Urothelium cell line (cell line): ENCODE measurements at places on chromosomes 11 and 22.

- DNase-seq, result no peak
These were observed 237.3 kb downstream of the LARGE1 start for GRCh38 chr22:33682927-33683326.

- no peak for DNase-seq
These were observed 16.0 kb upstream of the CCDC90B start for GRCh38 chr11:83302151-83302550.

DNA sequence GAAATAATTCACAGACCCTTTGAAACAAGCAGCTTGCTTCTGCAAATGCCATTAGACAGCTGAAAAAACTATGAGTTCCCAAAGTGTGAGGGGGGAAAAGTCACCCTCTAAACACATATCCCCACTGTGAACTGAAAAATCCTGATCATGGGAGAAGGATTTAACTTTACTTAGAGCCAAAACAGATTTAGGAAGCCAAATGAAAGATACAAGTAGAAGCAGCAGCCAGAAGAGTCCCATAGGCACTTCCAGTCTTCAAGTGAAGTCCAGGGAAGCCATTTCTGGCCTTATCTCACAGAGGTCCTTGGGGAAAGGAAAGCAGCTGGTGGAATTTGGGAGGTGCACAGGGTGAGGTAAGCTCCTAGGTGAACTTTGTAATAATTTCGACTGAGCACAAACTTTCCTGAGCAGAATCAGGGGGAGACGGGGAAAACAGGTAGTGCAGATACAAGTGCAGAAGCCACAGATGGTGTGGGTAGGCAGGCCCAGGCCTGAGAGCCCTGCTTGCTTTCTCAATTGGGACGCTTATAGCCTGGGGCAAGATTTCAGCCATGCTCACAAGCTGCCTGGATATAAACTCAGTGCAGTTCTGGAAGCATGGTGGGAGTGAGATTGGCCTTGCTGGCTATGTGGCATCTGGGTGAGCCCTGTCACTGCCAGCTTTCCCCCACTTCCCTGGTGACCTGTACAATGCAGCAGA, 44.8 kb downstream of the GAS2 start:
- DNase-seq, result no peak

DNA sequence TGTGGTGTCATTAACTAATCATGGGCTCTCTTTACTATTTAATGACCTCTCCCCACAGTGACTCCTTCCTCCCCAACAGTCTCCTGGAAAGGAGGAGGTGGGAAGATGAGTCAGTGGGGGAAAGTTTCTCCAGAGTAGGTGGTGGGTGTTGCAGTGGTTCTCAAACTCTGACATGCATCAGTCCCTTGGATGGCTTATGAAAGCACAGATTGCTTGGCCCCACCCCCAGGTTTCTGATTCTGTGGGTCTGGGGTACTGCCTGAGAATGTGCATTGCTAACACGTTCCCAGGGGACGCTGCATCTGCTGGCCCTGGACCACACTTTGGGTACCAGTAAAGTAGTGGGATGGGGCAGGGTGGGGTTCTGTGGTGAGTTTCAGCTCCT, 9.8 kb downstream of the CD82 start:
- peak; percentile 47 for DNase-seq

DNA sequence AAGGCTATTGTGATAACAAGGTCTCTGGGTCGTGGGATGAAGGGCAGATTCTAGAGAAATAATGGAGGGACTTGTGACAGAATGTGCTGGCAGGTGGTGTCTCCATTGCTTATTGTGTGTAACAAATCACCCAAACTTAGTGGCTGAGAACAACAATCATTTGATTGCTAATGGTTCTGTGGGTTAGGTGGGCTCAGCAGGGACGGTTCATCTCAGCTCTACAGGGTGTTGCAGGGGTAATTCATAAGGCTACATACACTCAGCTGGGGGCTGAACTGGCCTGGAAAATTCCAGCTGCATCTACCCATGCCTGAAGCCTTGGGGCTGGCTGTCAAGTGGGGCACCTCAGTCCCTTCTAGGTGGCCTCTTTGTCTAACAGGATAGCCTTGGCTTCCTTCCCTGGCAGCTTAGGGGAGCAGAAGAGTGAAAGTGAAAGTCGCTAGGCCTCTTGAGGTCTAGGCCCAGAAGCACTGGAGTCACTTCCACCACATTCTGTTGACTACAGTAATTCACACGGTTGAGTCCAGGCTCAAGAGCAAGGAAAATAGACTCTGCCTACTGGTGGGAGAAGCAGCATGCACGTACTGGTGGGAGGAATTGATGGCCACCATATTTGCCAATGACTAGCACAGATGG, 308.9 kb downstream of the MN1 start:
- DNase-seq, result no peak

DNA sequence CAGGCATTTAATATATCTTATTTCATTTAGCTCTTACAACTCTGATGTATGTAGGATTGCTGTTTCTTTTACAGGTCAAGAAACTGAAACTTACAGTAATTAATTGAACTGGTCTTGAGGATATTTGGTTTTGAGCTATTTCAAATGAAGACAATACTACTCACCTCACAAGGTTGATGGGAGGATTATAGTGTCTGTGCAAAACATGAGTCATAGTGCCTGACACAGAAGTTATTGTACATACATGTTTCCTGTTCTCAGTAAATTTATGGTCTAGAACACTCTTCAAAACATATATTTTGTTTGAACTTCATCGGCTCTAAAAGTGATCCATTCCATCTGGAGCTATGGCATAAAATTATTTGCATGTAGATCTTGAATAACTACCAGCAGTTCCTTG, 61.9 kb downstream of the CECR2 start:
- no peak for DNase-seq

GRCh38 chr11:114348200-114349191, 51.8 kb downstream of the C11orf71 start:
- DNase-seq, result no peak

- peak; percentile 22 for DNase-seq
These were observed 22.8 kb upstream of the SLC25A18 start for GRCh38 chr22:17540481-17540880.

- DNase-seq, result no peak
These were observed 56.9 kb upstream of the CADM1 start for GRCh38 chr11:115561116-115561515.

GRCh38 chr22:20545681-20546521, 38.5 kb downstream of the MED15 start:
- no peak for DNase-seq

DNA sequence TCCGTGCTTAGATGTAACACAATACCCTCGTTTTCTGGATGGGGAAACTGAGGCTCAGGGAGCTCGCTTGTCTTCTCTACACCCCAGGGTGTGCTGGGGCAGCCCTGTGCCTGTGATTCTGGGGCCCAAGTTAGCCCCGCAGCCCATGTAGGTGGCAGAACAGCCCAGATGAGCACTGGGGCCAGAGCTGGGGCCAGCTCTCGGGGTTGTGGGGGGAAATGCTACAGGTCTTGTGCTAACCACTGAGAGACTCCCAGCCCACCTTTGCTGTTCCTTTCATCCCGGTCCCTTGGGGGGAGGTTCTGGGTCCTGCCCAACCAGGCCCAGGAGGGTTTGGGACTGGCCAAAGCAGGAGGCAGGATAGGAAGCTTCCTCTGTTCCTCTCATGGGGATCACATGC, 13.5 kb downstream of the MYEOV start:
- no peak for DNase-seq

GRCh38 chr11:120571476-120571875, 59.9 kb downstream of the GRIK4 start:
- DNase-seq, result no peak

DNA sequence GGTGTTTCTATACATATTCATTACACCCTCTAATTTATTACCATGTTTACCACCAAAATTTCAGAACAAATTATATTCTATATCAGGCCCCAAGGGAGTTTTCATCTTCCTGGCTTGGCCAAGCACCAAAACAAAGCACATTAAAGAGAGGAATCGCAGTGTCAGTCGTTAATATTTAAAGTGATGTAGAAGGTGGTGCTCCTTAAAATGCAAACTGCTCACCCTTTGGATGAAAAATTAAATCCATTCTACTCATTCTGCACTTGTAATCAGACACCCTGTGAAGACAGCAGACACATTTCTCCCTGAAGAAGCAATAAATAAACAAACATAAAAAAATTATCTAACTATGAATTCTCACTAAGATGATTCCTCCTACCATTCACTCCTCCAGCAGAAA, 113.4 kb downstream of the LRRC4C start:
- DNase-seq, result no peak

DNA sequence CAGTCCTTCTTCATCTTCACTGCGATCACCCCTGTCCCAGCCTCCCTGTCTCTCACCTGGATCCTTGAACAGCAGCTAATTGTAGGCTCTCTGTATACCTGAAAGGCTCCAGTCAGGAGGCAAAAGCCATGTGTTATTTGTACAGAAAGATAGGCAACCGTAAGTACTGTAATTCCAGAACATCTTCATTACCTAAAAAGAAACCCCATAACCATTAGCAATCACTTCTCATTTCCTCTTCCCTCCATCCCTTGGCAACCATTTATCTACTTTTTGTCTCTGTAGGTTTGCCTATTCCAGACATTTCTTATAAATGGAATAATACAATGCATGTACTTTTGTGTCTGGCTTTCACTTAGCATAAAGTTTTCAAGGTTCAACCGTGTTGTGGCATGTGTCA, 17.8 kb downstream of the NAGA start:
- no peak for DNase-seq

DNA sequence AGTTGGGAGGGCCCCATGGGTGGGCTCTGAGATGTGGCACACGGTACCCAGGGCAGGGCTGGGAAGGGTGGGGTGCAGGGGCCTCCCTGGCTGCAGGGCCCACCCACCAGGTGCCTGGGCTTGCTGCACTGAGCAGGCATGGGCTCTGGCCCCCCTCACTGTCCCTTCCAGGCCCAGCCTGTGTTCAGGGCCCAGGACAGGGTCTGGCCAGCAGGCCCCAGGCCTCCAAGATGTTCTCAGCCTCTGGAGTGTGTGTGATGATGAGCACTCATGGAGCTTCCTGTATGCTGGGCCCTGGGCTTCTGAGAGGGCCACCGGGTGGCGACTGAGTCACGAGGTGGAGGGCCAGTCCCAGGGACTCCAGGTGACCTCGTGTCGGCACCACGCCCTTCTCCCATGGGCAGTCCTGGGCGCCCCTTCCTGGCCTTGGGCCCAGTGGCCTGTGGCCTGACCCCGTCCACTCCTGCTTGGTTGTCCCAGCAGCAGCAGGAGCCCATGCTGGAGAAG, 55.9 kb upstream of the CCDC188 start:
- no peak for DNase-seq

DNA sequence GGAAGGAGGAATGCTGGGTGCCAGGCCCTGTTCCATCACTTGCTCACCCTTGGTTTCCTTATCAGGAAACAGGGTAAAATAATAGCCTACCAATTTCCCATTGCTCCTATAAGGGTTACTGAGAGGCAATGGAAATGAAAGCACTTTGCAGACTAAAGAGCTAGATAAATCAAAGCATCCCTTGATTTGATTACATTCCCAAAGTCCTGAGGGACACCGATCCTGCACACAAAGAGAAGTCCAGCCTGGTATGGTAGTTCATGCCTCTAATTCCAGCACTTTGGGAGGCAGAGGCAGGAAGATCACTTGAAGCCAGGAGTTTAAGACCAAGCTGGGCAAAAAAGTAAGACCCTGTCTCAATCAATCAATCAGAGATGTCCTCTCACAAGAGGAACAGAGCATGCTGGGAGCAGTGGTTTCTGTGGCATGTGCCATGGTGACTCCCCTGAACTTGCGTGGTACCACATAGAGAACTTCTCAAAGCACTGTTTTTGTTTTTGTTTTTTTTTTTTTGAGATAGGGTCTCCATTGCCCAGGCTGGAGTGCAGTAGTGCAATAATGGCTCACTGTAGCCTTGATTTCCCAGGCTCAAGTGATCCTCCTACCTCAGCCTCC, 10.7 kb downstream of the TBC1D10A start:
- no peak for DNase-seq

- no peak for DNase-seq
These were observed 124.8 kb upstream of the CSNK2A3 start for GRCh38 chr11:11477695-11478420.

GRCh38 chr22:49524362-49524761, 303.3 kb downstream of the BRD1 start:
- no peak for DNase-seq
